DMS79 (cell line): ENCODE measurements at places on chromosomes 11 and 22.
A peak's percentile ranks its signal among the peaks of the same experiment; 100 is the strongest.

GRCh38 chr22:49962012-49962750 lies 1.6 kb downstream of the PIM3 start:
- no peak for DNase-seq

- DNase-seq: no peak
Observed at GRCh38 chr11:82932564-82932963, 31.0 kb downstream of the DDIAS start.

DNA sequence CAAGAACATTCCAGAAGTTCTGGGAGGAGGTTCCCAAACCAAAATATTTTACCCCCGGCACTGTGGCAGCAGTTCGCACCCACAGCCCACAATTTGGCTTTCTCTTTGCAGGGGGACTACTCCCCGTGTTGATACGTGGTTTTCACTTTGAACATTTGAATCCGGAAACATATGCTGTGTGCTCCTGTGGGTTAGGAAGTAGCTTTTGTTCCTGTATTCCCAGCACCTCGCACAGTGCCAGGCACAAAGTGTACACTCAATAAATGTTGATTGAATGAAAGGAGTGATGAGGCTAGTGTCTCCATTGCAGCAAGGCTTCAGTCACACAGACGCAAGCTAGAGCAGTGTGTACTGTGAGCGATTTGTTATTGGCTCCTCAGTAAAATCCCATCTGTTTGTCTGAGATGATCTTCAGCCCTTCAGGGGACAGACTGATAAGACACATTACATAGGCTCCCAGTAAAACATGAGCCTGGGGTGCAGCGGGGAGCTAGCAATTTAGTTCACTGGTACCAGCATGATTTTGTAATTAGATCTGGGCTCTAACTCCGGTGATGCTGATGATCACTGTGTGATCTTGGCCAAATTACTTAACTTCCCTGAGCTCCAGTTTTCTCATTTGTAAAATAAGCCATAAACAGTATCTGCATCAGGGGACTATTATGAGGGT lies 2.2 kb downstream of the LAYN start:
- DNase-seq: no peak

DNA sequence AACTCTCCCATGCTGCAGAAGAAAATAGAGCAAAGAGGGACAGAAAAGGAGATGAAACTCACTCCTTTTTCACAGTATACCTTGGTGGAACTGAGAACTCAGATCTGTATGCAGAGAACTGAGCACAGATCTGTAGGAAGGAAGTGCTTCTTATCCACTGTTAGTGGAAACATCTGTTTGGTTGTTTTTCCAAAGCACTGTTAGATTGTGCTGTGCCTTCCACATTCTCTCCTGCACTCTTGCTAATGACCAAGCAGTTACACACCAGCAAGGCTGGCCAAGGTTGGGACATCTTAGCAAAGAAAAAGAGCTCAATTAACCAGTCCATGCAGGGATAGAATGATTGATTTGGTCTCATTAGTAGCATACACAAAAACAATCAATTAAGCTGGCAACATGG lies 20.1 kb upstream of the SIK2 start:
- no peak for DNase-seq

DNA sequence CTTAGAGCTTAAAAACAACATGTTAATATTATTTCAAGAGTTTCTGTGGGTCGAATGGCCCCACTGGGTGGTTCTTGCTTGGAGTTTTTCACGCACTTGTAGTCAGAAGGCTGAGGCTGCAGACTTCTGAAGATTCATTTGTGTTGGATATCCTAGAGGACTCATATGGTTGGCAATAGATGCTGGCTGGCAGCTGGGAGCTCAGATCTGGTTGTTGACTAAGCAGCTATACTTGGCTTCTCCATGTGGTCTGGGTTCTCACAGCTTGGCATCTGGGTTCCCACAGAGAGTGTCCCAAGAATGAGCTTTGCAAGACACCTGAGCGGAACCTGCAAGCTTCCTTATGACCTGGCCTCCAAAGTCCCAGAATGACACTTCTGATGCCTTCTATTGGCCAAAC lies 163.9 kb upstream of the ZC3H12C start:
- no peak for DNase-seq

DNA sequence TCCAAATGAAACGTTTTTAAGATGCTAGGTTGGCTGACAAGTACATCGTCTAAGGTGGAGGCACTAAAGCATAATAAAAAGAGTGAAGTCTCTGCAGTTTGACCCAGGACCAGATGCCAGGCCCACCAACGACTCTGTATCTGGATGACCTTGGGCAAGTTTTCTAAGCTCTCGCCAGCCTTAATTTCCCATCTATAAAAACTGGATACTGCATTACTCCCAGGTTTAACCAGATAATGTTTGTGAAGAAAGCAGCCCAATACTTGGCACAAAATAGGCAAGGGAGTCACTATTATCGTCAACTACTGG lies 49.0 kb downstream of the FAM83F start:
- no peak for DNase-seq

DNA sequence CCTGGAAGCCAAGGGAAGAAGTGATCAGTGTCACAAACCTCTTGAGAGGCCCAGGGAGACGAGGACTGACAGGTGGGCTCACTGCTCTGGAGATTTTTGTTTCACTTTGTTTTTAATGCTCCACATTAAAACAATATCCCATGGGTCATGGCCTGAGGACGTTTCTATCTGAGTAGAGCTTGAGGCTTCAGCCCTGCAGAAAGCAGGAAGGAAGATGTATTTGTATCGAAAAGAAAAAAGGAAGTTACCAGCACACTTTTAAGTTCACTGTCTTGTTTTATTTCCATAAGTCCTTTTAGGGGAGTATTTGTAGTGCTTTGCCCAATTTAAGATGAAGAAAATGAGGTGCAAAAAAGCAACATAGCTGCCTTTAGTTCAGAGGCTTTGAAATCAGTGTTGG lies 191.1 kb downstream of the GRIK4 start:
- no peak for DNase-seq

DNA sequence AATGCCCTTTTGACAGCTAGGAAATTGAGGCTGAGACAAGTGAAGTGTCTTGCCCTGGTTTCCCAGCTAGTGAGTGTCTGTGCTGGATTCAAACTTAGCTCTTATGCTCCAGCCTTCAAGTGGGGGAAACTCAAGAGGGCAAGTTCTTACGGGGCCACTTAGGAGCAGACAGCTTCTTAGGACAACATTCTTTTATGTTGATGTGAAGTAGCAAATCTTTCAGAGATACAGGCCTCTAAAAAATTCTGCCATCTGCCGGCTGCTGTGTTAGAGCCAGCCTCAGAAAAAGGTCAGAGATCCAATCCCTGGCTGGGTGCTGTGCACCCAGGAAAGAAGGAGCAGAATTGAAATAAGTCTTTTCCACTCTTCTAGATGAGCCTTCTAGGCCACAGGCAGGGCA lies 26.6 kb downstream of the TIMP3 start:
- no peak for DNase-seq

GRCh38 chr11:120295099-120295498 lies 30.0 kb upstream of the TLCD5 start:
- no peak for DNase-seq

DNA sequence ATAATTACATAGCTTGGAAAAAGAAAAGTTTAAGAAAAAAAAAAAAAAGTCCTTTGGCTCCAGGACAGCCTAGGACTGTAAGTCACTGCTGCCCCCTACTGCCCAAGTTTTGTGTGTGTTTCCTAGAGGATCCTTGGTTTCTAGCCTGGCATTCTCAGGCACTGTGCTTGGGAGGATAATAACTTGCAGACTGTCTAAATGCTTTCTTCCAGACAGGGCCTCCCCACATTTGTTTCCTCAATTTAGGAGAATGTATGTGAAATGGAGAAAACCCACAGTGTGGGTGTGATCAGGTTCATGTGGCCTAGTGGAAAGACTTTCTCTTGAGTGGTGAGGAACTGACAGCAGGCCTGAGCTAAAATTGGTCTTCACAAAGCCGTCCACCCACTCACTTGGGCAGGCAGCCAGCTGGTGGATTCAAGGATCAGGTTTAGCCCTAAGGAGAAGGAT lies 191.0 kb downstream of the NAV2 start:
- DNase-seq: peak; percentile 44

GRCh38 chr11:110453684-110454354 lies 24.1 kb downstream of the FDX1 start:
- no peak for DNase-seq

DNA sequence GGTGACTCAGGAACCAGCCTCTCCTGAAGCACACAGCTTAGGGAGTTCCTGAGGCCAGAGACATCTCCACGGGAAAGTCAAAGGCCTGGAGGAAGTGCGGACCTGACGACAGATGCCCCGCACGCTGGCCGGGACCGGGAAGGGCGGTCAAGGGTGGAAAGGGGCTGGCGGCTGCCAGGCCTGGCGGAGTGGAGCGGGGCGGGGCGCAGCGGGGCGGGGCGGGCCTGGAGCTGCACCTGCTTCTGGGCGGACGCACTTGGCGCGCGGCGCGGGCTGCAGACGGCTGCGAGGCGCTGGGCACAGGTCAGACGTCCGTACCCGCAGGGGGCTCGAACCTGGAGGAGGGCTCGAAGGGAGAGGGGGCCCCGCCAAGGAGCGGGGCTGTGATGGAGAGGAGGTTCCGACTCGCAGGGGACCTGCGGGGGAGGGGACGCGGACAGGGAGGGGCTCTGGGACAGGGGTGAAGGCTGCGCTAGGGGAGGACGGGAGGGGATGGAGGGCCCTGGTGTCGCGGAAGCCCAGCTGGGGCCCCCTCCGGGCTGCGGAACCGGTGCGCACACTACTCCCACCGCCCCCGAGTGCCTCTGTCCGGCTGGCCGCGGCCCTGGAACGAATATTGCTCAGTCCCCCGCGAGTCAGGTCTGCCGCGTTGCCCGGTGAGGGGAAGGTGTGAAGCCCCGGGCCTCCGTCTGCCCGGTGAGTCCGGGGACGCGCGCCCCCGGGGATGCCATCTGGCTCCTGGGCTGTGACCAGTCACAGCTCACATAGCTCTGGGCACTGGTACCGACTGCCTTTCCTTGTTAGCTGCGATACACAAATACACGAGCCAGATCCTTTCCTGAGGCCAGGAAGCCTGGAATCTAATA lies at the start of gene TMEM45B:
Gene TMEM45B (plus strand): TSS at position 253 of the 866 bp plus-strand sequence. CDS start 36,635 bp downstream, outside the sequence.
- DNase-seq: peak; percentile 59

- DNase-seq: no peak
Observed at GRCh38 chr22:30555282-30556210, 9.0 kb upstream of the SEC14L6 start.

DNA sequence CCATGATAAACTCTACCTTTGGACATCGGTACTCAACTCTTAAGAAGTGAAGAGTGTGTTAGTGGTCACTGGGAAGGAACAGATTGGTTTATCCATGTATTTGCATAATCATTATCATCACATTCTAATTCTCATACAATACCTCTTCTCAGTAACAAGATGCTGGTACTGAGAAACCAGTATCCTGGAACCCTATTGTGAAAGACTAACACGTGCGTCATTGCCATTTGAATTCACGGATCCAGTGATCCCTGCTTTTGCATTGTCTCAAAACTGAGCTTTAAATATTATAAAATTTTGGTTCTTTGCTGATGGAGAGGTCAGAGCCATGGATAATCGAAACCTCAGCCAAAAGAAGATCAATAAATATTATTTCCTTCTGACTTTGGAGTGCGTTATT lies 35.2 kb downstream of the KIRREL3 start:
- DNase-seq: no peak

- DNase-seq: no peak
Observed at GRCh38 chr11:65440831-65441499, 18.4 kb downstream of the NEAT1 start.

DNA sequence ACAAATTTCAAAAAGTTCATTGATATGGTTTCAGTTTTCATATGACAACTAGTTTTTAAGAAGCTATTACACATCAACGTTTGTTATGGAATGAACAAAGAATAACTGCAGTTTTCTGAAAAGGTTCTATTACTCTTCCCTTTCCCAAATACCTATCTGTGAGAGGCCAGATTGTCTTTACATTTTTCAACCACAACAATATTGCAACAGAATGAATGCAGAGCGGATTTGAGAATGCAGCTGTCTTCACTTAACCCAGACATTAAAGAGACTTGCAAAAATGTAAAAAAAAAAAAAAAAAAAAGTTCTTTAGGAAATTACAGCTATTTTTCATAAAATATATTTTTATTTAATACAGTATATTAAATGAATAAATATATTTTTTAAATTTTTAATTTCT lies 250.8 kb downstream of the DDX10 start:
- DNase-seq: no peak

- DNase-seq: no peak
Observed at GRCh38 chr11:109037856-109038780, 373.2 kb downstream of the DDX10 start.

DNA sequence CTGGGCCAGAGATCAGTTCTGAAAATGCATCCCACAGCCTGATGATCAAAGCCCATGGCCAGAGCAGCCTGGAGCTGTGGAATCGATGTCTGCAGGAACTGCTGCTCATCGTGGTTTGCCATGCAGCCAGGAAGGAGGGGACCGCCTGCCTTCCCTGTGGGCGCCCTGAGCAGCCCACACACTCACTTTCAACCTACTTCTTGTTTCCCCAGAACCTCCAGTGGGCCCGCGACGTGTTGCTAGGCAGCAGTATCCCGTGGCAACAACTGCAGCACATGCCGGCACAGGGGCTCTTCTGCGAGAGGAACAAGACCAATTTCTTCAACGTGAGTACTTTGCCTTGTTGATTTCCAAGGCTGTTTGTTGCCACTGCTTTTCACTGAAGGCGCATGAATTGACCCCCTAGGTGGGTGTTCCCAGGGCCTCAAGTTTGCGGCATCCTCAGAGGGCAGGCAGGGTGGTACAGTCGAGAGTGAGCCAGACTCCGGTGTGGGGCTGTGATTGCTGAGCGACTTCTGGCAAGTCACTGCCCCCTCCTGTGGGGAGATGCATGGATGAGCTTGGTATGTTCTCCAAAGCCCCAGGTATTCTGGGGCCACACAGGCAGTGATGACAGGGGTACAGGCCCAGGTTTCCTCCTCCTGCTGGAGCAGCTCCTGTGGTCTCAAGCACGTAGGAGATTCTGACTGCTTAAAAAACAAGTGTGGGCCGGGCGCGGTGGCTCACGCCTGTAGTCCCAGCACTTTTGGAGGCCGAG lies 47.0 kb upstream of the SUSD2 start:
- no peak for DNase-seq

DNA sequence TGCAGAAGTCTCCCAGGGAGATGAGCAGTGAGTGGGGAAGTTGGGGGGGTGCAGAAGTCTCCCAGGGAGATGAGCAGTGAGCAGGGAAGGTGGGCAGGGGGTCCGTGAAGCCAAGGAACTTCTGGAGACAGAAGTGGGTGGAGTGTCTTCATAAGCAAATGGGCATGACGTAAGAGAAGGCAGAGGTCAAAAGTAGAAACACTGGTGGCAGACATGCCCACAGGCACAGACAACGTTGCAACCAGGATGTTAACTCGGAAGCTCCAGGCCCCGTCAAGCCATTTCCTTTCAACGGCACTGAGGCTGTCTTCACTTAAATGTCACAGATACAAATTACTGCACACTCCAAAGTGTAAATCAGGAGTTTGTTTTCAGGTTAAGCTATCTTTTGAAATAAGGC lies 186.1 kb downstream of the SHANK2 start:
- no peak for DNase-seq

DNA sequence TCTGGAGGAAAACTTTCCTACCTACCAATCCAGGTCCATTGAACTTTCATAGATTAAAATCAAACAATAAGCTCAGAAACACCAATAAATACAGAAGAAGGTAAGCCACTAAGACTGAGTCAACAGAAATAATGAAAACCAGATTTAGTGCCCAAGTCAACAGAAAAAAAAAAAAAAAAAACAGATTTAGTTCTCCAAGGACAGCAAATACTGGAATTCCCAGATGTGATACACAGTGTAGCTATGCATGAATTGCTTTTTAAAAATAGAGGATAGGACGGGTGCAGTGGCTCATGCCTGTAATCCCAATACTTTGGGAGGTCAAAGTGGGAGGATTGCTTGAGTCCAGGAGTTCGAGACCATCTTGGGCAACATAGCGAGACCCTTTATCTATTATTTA lies 15.7 kb downstream of the DMC1 start:
- no peak for DNase-seq
